AG10803 (cell line): ENCODE measurements at places on chromosomes 7 and 10.

GRCh38 chr10:4033341-4033896 lies 248.4 kb upstream of the KLF6 start:
- no peak for DNase-seq

GRCh38 chr7:121525155-121525819 lies 129.2 kb upstream of the FAM3C start:
- DNase-seq, result peak; percentile 64

DNA sequence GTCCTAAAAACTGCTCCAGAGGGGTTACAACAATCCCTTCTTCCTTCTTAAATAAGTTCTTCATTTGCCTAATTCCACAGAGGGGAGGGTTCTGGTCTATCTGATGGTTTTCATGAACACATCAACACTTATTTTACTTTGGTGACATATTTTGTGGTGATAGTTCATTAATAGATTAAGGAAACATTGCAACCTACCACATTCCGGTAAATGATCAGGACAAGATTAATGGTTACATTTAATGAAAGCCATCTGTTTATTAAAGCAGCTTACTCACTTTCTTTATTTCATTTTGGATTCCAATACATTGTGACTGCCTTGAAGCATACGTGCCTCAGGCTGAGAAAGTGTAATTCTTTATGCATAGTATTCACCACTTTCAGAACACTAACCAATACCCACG lies 101.0 kb downstream of the SKIDA1 start:
- DNase-seq, result peak; percentile 88

- no peak for DNase-seq
These were observed 18.2 kb downstream of the PRF1 start for GRCh38 chr10:70584366-70584765.

- DNase-seq, result no peak
These were observed 176.1 kb upstream of the PHYHIPL start for GRCh38 chr10:59000162-59000825.
